ENCODE measurements at places on chromosomes 5 and 9. TPM values are rescaled to one million over a fixed set of nuclear protein-coding genes. Genes with fewer than 3 reads are reported as not detected.

DNA sequence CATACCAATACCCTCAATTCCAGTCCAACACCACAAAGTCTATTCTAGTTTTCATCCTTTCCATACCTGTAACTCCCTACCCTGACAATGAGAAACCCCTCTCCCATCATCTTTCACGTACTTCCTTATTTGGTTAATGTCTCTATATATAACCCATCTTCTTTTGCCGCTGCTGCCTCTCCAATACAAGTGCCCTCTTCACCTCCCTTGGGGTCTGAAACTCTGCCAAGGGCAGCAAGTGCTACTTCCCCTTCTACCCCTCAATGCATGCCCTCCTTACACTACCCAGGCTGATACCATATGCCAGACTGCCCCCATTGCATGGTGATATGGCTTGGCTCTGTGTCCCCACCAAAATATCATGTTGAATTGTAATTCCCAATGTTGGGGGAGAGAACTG is 24.4 kb upstream of the SMIM15 start:
- H3K4me1 ChIP-seq = peaks cover 5% of the 10 kb centered on the region
- no peaks in the 10 kb centered on the region for H3K36me3 ChIP-seq
- no peak overlapping the region for H3K4me3 ChIP-seq

GRCh38 chr5:137292461-137293027 is 206.6 kb downstream of the SPOCK1 start:
- no peaks in the 10 kb centered on the region for H3K36me3 ChIP-seq
- no peak overlapping the region for H3K4me3 ChIP-seq
- peaks cover 10% of the 10 kb centered on the region for H3K27me3 ChIP-seq
- no peaks in the 10 kb centered on the region for H3K4me1 ChIP-seq
- DNase-seq = no peak

- no peaks in the 10 kb centered on the region for H3K36me3 ChIP-seq
- no peaks in the 10 kb centered on the region for H3K4me1 ChIP-seq
- H3K27me3 ChIP-seq = peaks cover 2% of the 10 kb centered on the region
- no peak overlapping the region for H3K27ac ChIP-seq
- DNase-seq = no peak
- no peak overlapping the region for H3K4me3 ChIP-seq
Measured at GRCh38 chr5:172630482-172630881, 10.6 kb upstream of the NEURL1B start.

DNA sequence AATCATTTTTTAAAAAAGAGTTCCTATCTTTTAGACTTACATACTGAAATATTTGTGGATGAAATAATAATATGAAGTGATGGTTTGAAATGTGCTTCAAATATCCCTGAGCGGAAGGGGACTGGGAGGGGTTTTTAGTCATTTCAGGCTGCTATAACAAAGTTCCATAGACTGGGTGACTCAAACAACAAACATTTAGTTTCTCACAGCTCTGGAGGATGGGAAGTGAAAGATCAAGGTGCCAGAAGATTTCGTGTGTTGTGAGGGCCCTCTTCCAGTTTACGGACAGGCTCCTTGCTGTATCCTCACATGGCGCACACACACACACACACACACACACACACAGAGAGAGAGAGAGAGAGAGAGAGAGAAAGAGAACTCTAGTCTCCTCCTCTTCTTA is 27.1 kb upstream of the TEX10 start:
- H3K36me3 ChIP-seq = no peaks in the 10 kb centered on the region
- H3K4me1 ChIP-seq = no peaks in the 10 kb centered on the region
- H3K27me3 ChIP-seq = no peaks in the 10 kb centered on the region
- no peak overlapping the region for H3K4me3 ChIP-seq
- no peak overlapping the region for H3K27ac ChIP-seq
- no peak for DNase-seq

- peaks cover 9% of the 10 kb centered on the region for H3K4me1 ChIP-seq
- peaks cover 6% of the 10 kb centered on the region for H3K27me3 ChIP-seq
- H3K27ac ChIP-seq = peak overlapping the region; percentile 65
Measured at GRCh38 chr5:149724130-149724840, 5.8 kb upstream of the PPARGC1B start.

DNA sequence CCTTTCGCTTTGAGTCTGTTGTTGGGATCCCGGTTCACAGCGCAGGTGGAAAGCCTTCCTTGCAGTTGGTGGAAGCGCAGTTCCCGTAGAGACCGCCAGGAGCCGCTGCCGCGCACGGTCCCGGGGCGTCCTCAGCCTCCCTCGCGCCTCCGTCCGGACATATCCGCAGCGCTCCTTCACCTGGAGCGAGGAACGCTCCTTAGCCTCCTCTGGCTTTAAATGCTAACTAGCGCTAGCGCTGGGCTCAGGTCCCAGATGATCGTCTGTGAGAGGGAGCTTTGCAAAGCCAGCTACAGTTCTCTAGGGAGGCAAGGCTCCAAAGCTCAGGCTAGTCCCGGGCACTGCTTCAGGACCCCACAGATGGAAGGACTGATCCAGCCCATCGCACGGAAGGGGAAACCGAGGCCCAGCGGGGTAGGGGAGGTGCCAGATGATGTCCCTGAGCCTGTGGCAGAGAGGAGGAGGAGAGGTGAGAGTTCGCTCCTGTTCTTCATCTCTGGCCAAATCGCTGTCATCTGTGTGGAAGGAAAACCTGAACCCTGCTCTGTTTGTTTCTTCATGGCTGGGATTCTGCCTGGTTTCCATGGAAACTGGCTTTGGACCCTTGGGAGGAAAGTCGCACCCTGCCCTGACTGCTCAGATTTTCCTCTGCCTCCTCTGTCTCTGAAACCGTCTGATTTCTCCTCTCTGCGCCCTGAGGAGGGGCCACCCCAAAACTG is 31.4 kb downstream of the COL15A1 start:
- H3K27ac ChIP-seq = no peak overlapping the region
- no peak overlapping the region for H3K4me3 ChIP-seq
- peaks cover 22% of the 10 kb centered on the region for H3K27me3 ChIP-seq
- H3K36me3 ChIP-seq = no peaks in the 10 kb centered on the region

- H3K27ac ChIP-seq = peak overlapping the region; percentile 80
- DNase-seq = no peak
- H3K4me3 ChIP-seq = peak overlapping the region; percentile 29
- no peaks in the 10 kb centered on the region for H3K27me3 ChIP-seq
- H3K4me1 ChIP-seq = peaks cover 30% of the 10 kb centered on the region
- no peaks in the 10 kb centered on the region for H3K36me3 ChIP-seq
Measured at GRCh38 chr5:14925326-14925725, 53.7 kb upstream of the ANKH start.

C9orf153 gene
- total RNA-seq = 0.12 TPM

SHOC1 gene
- not detected for total RNA-seq

All from activated CD4-positive, alpha-beta T cell treated with anti-CD3 and anti-CD28 coated beads, Interleukin-2, amount 10 ng/mL, durations not matched to agents 7 days and 5 days (primary cell).